Right renal pelvis (tissue), 4 donors: ENCODE measurements at places on chromosomes 7 and 10. TPM values are rescaled to one million over a fixed set of nuclear protein-coding genes. Genes with fewer than 3 reads are reported as not detected.

LIPN gene
- not detected for polyA plus RNA-seq

DNA sequence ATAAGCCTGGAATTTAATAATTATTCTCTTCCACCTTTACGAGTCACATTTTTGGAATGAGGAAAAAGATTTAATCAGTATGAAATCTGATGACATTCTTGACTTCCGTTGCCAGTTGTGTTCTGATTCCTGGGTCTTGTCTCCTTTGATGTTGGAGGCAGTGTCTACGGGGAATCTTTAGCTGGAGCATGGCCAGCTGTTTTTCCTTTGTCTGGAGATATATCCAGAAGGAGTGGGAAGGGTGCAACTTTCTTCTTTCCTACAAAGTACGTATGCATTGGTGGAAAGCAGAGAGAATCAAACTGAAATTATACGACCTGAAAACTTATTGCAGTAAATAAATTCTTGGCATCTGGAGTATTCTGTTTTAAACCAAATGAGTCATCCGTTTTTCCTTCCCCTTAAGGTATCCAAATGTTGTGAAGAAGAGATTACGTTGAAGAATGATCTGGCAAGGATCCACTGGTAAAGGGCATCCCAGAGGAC lies 6.9 kb upstream of the GNG11 start:
- DNase-seq, result no peak

- no peak for DNase-seq
Observed at GRCh38 chr10:30581779-30582380, 47.7 kb downstream of the LYZL2 start.

GRCh38 chr7:123649964-123650363 lies 5.7 kb upstream of the LMOD2 start:
- DNase-seq, result no peak

CRYGN gene
- polyA plus RNA-seq, result 3.1 TPM

GRCh38 chr10:125118011-125118611 lies 42.3 kb downstream of the CTBP2 start:
- no peak for DNase-seq

DNA sequence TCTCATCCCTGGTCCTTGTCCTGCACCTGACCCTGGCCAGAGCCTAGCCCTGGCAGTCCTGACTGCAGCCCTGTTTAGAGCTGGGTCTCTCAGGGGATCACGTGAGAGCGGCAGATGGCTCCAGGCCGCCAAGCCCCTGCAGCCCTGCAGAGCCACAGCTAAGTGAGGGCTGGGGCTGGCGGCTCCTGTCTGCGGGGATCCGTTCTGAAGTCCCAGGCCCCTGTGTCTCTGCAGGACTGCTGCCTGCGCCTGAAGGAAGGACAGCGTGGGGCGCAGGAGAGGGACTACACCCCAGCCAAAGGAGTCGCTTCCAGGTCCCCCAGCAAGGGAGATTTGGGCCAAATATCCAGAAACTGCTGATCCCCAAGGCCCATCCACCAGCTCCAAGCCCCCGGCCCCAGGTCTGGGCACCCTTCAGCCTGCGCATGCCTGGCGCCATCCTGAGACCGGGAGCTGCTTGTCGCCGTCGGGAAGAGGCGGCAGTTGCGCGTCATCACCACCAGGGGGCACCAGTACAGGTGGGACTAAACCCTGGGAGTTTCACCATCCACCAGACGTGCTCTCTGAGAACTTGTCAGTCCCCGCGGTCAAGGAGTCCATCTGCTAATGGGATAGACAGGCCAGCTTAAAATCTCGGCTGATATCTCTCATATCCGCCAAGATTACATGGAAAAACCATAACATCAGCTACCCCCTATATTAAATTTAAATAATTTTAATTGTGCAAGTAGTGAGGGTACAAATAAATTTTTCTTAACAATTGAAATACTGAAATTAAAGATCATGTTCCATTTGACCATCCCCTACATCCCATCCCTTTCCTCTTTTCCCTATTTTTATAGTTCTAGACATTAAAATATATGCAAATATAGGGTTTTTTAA lies 25.1 kb upstream of the GHRHR start:
- DNase-seq, result peak; percentile 60

DNA sequence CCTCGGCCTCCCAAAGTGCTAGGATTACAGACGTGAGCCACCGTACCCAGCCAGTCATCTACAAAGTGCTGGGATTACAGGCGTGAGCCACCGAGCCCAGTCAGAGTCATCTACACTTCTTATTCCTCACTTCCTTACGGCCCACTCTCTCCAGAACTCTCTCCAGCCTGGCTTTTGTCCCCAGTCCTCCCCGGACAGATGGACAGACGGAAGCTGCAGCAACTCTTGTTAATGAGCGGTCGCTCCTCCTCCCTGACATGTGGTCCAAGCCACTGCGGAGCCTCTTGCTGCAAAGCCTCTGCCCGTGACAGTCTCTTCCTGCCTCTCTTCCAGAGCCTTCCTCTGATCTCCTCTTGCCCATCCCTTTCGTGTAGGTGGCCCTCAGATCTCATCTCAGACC lies 45.9 kb downstream of the TMEM270 start:
- DNase-seq, result no peak

DNA sequence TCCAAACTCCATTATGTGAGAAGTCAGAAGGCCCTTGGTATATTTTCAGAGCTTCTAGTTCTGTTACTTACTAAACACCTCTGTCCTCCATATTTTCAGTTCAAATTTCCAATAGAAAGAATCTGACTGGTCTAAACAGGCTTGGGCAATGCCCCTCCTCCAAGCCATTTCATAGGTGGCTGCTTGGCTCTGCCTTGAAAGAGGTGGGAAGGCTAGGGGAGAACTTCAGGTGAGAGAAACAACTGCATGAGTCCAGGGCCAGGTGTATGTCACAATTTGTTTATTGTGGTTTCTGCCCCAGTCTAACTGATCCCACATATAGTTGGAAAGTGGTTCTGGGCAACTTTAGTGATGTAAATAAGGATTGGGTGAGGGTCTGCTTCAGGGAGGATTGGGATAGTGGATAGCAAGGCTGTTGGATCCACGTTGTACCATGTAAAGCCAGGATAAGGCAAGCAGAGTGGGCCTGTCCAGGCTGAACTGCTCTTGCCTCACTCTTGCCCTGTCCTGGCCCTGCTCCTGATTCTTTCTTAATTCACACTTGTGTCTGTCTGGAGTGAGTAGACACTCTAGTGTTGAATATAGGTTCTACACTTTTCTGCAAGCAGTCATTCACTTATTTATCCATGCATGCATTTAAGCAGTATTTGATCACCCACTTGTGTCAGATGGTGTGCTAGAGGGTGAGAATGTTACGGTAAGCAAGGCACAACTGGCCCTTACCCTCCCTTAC lies 67.5 kb upstream of the COMTD1 start:
- no peak for DNase-seq

- DNase-seq, result no peak
Observed at GRCh38 chr10:93568105-93568390, 1.6 kb downstream of the FFAR4 start.

DNA sequence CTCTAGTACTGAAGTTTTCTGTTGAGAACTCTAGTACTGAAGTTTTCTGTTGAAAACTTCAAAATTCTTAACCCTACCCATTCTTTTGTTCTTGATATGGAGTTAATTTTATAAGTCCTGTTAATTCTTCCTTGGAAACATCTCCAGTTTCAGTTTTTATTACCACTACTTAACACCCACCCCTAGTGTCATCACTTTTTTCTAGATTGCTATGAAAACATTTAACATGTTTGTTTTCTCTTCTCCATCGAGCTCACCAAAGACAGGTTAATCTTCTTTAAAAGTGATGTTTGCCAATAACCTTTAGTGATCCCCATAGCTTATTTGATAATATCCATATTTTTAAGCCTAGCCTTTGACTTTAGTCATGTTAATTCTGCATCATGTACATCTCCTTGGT lies 147.9 kb downstream of the PPP1R9A start:
- DNase-seq, result no peak

GRCh38 chr10:61964949-61965702 lies 63.6 kb downstream of the ARID5B start:
- no peak for DNase-seq

OGDHL gene
- polyA plus RNA-seq, result 39.7 TPM

TMEM176A gene
- polyA plus RNA-seq, result 91.0 TPM

DNA sequence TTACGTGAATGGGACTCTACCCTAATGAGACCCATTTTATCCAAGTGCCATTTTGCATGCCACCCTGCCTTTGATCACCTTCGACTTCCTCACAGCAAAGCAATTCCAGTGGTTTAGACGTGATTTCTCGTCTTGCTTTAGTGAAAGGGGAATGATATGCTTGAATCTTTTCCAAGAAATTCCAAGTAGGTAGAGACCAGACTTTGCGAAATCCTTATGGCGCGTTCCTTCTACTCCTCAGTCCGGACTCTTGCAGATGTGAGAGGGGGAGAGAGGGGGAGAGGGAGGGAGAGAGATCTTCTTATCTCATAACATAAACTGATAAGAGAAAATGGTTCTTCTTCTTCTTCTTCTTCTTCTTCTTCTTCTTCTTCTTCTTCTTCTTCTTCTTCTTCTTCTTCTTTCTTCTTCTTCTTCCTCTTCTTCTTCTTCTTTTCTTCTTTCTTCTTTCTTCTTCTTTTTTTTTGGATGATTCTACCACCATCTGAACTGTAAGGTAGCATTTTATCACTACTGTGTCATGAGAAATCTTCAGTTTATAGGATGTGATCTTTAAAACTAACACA lies 883 bp downstream of the SPAG6 start:
- DNase-seq, result no peak

DNA sequence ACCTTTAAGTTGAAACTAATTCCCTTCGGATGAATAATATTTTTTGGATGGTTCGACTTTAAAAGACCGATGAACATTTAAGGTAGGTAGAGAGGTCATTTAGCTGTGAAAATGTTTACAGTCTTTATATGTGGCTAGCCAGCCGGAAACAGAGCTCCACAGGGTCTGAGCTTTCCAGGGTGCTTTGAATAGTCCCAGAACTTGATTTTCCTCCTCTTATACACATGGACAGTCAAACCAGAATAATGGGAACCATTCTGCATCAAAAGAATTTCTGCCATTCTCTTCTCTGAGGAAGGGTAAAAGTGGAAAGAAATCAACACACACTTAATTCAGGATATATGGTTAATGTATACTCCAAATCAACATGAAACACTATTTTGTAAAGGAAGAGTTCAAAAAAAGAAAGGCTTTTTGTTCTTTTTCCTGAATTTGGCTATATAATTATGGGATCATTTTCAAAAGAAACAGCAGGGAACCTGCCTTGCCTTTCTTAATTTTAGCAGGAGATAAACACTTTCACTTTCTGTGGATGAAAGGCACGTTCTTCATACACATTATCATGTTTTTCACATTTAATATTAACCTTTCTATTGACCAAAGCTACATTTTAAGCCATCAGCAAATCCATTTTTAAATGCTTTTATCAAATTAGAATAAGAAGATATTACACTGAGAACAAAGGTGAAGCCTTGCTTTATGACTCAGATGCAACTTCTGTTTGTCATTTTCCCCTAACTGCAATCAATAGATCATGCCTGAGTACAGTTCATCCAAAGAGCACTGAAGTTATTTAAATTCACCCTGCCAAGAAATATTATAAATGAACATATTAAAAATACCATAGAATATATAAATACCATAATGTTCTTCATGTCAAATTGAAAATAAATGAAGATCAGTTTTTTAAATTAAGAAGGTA lies 307.3 kb downstream of the THSD7A start:
- peak; percentile 4 for DNase-seq

- peak; percentile 55 for DNase-seq
Observed at GRCh38 chr10:79084012-79084971, 15.5 kb downstream of the ZMIZ1 start.

DNA sequence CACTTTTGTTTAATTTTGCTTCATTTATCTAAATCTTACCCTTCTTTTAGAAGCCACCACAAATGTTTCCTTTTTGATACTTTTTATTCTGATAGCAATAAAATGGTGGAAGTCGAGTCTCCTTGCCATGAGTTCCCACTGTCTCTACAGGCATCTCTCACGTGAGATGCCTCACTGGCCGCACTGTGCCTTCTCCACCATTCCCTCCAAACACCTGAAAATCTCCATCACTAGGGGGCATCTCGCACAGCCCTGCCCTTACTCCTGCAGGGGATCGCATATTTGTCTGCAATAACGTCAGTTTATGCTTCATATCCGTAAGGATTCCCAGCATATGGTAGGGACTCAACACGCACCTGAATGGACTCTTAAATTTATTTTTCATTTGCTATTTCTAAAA lies 56.3 kb upstream of the NCAPG2 start:
- no peak for DNase-seq

GRCh38 chr10:26628395-26628794 lies 69.1 kb upstream of the PDSS1 start:
- DNase-seq, result no peak

DNA sequence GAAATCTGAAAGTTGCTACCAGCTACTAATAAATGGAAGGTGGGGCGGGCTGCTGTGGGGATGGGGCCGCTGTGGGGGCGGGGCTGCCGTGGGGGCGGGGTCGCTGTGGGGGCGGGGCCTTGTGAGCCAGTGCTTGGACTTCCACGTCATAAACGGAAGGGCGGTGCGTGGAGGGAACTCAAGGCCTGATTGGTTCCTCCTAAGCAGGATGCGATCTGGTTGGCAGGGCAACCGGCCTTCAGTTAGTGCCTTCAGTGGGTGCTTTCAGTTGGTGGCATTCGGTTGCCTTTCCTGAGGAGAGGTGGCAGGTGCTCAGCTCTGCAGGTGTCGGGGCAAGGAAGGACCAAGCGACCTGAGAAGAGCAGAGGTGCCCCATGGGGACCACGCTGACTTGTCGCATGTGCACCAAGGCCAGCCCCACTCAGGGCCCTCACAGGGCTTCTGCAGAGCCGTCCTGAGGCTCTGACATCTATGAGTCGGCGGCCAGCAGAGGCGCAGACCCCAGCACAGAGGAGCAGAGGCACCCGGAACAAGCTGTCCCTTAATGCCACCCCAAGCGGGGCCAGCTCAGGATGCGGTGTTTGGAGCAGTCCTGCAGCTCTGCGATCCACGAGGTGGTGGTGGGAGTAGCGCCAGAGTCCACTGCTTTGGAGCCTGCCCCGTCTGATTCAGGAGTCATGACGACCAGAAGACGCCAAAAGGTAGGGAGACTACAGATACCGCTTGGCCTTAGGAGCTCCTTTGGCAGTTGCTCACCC lies 54.4 kb upstream of the PDSS1 start:
- no peak for DNase-seq

DNA sequence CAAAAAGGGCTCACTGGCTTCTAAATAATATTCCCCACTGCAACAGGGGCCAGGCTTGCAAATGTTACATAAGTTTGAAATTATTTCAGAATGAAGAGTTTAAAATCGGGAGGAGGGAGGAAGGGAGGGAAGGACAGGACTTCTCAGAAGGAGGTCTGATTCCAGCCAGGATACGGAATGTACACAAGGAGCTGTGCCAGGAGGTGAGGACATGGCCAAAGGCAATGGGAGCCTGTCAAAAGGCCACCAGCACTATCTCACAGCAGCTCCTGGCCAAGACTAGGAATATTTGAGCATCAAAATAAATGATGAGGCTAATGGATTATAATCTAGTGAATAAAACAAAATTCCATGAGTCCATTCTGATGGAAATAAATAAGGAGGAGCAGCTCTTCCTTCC lies 18.6 kb upstream of the DRGX start:
- no peak for DNase-seq

DNA sequence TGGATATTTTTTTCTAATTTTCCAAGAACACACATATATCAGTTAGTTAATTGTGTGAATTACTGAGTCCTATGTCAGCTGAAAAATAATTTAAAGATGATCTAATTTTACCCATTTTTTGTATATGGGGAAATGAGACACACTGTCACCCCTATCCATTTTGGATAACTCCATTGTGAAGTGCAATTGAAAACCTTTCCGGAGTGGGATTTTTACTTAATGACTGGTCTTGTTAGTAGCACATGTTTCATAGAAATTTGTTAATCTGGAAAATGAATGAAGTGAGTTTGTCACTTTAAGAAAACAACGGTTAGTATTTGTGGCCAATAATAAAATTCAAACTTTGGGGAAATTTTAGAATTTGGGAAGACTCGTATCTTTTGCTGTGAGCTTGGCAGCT lies 2.0 kb downstream of the GARS1 start:
- no peak for DNase-seq
